ENCODE measurements at places on chromosomes 7 and 10.

GRCh38 chr10:45209888-45210287 is 105.5 kb downstream of the OR13A1 start:
- no peak for DNase-seq

DNA sequence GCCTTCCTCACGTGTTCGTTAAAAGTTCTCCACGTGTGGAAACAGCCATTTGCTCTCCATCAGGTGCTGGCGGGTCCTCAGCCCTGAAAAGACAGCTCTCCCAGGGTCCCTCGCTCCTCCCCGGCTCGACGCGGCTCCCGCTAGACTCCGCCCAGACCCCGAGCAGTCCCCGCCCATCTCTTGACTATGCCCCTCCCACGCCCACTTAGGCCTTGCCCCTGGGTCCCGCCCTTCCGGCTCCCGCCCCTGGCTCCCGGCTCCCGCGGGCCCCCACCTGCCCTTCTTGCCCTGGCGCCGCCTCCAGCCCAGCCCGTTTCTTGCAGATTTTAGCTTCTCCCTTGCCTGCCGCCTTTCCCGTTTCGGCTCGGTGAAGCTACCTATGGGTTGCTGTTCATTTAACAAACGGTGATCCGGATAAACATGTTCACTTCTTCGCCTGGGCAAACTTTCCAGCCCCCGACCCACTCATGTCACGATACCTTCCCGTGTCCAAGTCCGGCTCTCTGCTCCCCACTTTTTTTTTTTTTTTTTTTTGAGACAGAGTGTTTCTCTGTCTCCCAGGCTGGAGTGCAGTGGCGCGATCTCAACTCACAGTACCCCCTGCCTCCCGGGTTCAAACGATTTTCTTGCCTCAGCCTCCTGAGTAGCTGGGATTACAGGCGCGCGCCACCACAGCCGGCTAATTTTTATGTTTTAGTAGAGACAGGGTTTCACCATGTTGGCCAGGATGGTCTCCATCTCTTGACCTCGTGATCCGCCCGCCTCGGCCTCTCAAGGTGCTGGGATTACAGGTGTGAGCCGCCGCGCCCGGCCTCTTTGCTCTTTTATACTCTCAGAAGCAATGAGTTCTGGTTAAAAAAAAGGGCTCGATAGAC is 830 bp upstream of the ZNF438 start:
- DNase-seq: peak; percentile 39

DNA sequence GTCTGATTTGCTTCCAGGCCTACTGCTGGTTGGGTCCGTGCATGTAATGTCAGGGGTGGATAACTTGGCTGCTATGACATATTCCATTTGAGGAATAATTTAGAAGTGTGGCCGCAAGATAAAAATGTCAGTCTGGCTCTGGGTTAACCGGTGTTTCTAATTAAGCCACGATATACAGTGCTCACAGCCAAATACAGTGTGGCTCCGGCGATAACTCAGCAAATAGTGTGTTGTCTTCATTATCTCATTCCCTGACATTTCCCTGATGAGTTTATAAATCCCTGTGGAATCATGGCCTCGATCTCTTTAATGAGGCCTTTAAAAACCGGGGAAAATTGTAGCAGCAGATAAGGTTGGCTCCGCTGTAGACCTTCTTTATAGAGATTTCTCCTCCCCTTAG is 1125.0 kb downstream of the TYW1 start:
- DNase-seq: no peak

DNA sequence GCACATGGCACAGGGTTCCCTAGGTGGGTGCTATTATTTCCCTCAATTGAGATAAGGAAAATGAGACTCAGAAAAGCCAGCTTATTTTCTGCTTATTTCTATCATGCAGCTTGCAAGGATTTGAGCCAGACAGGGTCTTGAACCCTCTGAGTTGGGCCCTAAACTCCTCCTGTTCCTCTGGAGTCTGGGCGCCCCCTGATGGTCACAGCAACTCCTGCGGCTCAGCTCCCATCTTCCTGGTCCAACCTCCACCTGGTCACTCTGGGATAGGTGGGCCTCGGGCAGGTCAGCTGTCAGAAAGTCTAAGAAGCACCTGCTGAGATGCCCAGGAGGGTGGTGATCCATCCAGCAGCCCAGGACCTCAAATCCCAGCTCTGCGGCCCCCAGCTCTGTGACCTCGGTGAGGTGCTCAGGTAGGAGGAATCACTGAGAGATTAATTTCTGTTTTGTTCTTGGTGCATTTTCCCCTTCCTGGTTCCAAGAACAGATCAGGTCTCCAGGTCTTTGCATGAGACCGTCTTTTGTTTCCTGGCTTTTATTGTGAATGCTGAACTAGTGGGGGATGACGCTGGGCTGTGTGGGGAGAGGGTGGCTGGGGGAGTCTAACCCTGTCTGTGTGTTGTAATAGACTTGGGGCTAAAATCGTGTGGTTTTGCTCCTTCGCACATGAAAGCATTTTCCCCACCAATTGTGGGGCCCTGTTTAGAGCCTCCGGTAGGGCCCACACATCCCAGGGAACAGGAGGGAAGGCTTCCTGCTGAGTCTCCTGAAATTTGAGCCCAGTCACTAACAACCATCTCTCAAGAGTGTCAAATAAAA is 32.8 kb downstream of the TMEM130 start:
- peak; percentile 16 for DNase-seq

DNA sequence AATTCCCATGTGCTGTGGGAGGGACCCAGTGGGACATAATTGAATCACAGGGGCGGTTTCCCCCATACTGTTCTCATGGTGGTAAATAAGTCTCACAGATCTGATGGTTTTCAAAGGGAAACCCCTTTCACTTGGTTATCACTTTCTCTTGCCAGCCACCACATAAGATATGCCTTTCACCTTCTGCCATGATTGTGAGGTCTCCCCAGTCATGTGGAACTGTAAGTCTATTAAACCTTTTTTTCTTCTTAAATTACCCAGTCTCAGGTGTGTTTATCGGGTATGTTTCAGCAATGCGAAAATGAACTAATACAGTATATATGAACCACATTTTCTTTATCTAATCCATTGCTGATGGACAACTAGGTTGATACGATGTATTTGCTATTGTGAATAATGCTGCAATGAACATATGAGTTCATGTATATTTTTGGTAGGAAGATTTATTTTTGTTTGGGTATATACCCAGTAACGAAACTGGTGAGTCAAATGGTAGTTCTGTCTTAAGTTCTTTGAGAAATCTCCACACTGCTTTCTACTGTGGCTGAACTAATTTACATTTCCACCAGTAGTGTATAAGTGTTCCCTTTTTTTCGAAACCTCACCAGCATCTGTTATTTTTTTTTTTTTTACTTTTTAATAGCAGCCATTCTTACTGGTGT is 70.0 kb upstream of the HGF start:
- no peak for DNase-seq

GRCh38 chr10:8967061-8967460 is 912.6 kb downstream of the GATA3 start:
- DNase-seq: no peak

GRCh38 chr7:74683799-74684198 is 26.3 kb downstream of the GTF2I start:
- no peak for DNase-seq

- no peak for DNase-seq
Observed at GRCh38 chr7:132087421-132087820, 488.8 kb downstream of the PLXNA4 start.

GRCh38 chr10:133144771-133145170 is 15.2 kb upstream of the KNDC1 start:
- DNase-seq: no peak

DNA sequence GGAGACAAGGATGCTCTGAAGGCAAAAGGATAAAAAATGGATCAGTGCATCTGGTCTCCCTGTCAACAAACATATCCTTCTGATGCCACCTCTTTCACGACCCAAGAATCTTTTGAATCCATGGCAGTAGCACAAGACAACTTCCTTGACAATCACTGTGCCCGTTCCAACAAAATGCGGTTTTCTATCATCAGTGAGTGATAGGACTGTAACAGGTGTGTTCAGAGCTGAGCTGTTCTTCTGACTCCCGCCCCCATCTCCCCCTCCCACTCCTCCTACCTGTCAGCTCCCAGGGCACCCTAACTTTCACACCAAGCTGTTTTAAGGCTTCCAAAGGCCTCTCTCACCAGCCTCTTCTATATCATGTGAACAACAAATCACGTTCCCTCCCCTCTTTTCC is 74.8 kb downstream of the PARD3 start:
- DNase-seq: no peak

DNA sequence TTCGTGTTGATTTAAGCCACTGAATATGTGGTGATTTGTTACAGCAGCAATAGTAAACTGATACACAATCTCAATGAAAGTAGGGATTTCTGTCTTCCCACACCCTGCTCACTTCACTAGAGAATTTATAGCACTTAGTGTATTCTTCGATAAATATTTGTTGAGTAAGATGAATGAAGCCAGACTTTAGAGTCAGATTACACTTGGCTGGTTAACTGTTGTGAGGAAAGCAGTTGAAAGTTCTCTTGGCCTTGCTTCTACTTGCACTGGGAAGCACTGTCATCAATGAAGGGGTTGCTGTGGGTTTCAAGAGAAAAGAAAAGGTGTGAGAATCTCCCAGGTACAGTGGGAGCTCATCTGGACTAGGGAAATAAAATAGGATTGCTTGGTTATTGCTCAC is 82.1 kb upstream of the IGFBP3 start:
- no peak for DNase-seq

GRCh38 chr7:42552227-42552626 is 315.2 kb upstream of the GLI3 start:
- DNase-seq: no peak

DNA sequence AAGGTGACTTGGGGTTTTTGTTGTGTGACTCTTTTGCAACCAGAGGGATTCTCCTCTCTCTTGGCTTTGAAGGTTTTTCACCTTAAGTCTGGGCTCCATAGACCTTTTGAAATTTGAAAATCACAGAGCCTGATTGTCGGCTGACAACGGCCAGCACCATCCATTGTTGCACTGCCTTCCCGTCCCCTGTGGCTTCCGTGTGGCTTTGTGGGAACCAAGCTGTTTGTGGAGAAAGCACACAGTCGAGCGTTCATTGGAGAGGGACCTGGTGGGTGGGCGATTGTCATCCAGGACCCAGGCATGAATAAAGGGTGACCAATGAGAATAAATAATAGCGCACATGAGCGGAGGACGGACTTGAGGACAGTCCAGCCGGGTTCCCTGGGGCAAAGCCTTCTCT is 7.4 kb upstream of the RAMP3 start:
- DNase-seq: no peak

DNA sequence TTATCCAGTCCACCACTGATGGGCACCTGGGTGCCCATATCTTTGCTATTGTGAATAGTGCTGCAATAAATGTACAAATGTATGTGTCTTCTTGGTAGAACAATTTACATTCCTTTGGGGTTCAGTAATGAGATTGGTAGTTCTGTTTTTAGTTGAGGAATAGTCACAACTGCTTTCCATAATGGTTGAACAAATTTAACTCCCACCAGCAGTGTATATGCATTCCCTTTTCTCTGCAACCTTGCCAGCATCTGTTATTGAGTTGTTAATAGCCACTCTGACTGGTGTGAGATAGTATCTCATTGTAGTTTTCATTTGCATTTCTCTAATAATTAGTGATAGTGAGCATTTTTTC is 27.8 kb downstream of the COA1 start:
- no peak for DNase-seq

- DNase-seq: no peak
Observed at GRCh38 chr7:108484137-108484536, 27.9 kb upstream of the NRCAM start.

GRCh38 chr10:46284286-46285229 is 2.2 kb upstream of the ANTXRL start:
- DNase-seq: peak; percentile 4

GRCh38 chr10:12848439-12849173 is 152.9 kb downstream of the CCDC3 start:
- DNase-seq: no peak

DNA sequence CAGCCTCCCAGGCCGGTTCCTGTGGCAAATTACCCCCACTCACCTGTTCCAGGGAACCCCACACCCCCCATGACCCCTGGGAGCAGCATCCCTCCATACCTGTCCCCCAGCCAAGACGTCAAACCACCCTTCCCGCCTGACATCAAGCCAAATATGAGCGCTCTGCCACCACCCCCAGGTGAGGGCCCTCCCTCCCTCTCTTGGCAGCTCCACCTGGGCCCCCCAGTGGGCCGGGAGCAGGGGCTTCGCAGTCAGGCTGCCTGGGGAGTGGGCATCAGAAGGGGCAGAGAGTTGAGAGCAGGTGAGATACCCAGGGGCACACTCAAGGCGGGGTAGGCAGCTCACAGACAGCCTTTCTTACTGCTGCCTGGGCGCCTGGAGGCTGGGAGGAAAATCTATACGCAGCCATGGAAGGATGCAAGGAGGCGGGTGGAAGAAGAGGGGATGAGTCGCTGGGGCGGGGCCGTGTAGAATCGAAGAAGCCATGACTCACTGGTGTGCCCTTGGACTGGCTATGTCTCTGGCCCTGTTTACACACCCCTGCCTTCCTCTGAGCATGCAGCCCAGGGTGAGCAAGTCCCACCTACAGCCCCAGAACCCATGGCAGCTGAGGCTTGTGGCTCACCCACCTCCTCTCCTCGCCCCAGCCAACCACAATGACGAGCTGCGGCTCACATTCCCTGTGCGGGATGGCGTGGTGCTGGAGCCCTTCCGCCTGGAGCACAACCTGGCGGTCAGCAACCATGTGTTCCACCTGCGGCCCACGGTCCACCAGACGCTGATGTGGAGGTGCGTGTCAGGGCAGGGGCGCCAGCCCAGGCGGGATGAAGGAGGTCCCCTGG is 48.6 kb upstream of the PPIF start:
- DNase-seq: no peak

DNA sequence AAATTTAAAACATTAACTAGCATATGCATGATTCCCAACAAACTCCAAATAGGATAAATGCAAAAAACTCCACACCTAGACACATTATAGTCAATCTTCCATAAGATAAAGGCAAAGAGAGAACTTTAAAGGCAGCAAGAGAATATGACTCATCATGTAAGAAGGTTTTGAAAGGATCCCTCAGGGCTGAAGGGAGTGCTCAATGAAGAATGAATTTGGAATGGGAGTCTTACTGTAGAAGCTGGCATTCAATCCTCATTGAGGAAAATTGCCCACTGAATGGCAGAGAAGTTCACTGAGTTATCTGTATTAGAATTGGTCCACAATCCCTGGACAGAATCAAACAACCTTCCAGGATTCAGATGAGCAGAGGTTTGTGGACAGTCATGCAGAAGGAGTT is 26.1 kb upstream of the ZNF365 start:
- no peak for DNase-seq

- no peak for DNase-seq
Observed at GRCh38 chr10:80465839-80466590, 11.9 kb downstream of the TSPAN14 start.

GRCh38 chr7:94591176-94591575 is 64.8 kb downstream of the SGCE start:
- no peak for DNase-seq

GRCh38 chr10:70260259-70260658 is 23.5 kb downstream of the NPFFR1 start:
- no peak for DNase-seq

- no peak for DNase-seq
Observed at GRCh38 chr7:156612930-156613329, 27.6 kb upstream of the RNF32 start.

DNA sequence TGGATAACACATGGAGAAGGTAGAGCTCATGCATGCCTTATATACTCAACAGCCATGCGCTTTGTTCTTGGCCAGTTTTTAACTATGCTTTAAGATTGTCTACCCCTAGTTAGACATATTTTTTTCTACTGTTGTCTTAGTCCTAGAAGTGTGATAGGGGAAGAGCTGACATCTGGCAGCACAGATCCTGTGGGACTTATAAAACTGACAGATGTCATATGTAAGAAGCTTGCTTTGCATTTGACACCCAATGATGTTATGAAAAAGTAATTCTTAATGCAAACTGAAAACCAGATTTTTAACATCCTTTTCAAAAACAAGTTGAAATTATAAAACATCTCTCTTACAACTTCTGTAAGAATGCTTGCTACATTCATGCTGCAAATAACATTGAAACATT is 715.9 kb upstream of the LRRN3 start:
- DNase-seq: no peak
